ENCODE measurements at places on chromosomes 4 and X.

- no peak for DNase-seq
These were observed 71.7 kb upstream of the BANK1 start for GRCh38 chr4:101718810-101719209.

DNA sequence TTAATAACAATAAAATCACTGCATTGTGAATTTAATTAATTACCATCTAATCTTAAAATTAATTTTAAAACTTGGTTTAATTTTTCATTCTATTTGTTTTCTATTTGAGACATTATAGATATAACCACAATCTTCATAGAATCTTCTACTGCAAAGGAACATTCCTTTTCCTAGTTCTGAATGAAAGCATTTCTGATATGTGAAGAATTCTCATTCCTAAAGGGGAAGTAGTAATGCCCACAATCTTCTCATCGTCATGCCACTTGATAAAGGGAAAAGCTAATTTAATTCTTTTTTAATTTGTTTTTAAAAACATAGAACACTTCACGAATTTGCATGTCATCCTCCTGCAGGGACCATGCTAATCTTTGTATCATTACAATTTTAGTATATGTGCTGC is 23.7 kb downstream of the MGARP start:
- no peak for DNase-seq

GRCh38 chrX:10083809-10084208 is 73.0 kb upstream of the CLCN4 start:
- DNase-seq = no peak

DNA sequence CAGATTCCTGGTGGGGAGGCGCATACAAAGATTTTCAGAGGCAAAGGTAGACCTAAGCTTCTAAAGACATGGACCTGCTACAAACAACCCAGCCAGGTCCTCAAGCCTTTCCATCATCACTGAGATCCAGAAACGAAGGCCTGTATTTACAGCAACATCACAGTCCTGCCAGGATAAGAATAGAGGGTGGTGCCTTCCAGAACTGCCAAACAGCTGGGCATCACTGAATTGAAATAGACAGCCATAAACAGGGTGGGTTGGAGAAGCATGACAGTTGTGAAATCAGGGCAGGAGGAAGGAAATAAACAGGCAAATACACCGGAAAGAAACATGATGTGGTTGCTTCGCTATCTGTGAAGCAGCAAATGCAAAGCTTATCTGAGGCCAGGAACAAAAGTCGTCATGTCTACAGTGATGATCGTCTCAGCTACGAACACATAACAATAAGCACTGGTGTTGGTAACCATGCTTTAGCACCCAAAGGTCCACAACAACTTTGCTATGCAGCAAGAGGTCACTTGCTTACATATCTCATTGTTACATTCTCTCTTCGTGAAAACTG is 6.7 kb upstream of the TMEM154 start:
- no peak for DNase-seq

DNA sequence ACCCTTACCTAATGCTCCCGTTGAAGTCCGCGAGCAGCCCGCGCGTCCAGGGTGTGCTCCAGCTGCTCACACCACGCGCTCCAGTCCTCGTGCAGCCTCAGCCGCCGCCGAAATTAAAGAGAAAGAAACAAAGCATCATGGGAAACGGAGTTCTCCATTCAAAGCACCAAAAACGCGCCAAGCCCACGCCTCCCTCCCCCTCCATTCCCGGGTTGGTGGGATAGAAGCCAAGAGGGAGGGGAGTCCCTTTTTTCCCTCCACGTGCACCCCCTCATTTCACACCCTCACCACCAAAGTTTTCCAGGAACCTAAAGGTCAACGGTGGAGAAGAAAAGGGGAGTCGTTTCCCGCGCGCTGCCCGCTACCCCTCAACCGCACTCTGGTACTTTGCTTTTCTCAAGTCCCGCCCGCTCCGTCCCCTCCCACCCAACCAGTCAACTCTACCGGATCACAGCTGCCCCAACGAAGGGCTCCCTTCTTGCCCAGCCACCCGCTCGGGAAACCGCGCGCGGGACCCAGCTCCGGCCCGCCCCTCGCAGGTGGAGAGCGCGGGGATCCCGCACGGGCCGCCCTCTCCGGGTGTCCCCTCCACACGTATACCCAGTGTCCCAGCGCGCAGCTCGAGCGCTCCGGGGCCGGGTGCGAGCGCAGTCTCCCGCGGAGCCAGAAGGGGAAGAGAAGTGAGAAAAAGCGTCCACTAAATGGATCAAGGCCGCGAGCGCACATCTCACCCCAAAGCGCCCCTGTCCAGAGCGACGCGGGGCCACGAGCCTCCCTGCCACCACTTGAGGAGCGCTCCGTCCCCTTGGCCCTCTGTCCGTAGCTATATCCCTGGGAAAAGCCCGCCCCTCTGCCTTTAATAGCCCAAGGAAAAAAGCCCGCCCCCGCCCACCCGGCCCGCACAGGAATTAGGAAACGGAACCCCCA is 65.1 kb upstream of the CCDC160 start:
- no peak for DNase-seq

DNA sequence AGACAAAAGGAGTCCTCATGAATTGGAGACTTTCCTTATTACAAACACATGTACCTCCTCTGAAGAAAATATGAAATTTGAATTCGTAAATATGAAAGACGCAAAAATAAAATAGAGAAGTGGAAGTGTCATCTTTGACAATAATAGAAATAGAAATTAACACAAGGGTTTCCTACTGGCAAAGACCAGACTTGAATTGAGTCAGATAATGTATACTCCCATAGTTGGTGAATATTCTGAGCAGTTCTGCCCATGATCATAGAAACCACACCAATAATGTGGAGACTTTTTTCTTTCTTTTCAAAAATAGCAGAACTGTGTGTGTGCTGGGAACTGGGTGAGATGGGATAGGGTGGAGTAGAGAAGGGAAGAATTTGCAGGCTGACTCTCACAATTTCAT is 277.7 kb upstream of the TET2 start:
- no peak for DNase-seq

GRCh38 chr4:69708211-69708610 is 52.2 kb downstream of the SULT1B1 start:
- DNase-seq = no peak

DNA sequence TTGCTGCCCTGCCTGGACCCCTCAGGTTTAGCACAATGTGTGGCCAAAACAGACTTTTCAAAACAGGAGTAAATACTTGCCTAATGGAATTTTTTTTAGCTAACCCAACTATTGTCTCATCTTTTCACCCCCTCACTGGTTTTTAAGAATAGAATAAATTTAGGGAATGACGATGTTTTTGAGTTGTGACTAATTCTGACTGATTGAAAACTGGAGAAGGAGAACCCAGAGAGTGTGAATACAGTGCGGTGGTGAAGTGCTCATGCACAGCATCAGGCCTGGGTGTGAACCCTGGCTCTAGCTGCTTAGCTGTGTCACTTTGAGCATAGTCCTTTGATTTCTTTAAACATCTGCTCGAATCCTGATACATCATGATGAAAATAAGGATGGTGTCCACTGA is 10.5 kb downstream of the ANTXR2 start:
- no peak for DNase-seq

DNA sequence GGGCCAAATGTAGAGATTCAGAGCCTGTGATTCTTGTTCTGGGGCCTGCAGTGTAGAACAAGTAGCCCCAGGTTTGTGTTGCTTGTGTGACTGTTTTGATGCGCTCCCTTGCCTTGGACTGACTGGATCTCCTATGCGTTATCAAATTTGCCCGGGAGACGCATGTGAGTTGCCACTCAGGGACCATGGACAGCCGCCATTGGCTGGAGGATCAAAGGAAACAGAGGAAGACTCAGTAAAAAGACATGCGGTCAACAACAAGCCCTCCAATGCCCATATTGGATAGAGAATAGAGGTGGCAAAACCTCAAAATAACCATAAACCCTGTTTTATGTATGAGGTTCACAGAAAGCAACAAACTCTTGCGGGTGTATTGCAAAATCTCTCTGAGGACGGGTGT is 327.5 kb upstream of the IGFBP7 start:
- no peak for DNase-seq

DNA sequence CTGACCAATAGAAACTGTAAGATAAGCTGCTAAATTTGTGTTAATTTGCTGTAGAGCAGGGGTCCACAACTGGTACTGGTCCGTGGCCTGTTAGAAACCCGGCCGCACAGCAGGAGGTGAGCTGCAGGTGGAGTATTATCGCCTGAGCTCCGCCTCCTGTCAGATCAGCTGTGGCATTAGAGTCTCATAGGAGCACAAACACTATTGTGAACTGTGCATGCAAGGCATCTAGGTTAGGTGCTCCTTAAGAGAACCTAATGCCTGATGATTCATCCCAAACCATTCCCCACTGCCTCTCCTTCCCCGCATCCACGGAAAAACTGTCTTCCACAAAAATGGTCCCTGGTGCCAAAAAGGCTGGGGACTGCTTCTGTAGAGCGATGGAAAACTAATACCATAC is 19.7 kb downstream of the FBXW7 start:
- no peak for DNase-seq

DNA sequence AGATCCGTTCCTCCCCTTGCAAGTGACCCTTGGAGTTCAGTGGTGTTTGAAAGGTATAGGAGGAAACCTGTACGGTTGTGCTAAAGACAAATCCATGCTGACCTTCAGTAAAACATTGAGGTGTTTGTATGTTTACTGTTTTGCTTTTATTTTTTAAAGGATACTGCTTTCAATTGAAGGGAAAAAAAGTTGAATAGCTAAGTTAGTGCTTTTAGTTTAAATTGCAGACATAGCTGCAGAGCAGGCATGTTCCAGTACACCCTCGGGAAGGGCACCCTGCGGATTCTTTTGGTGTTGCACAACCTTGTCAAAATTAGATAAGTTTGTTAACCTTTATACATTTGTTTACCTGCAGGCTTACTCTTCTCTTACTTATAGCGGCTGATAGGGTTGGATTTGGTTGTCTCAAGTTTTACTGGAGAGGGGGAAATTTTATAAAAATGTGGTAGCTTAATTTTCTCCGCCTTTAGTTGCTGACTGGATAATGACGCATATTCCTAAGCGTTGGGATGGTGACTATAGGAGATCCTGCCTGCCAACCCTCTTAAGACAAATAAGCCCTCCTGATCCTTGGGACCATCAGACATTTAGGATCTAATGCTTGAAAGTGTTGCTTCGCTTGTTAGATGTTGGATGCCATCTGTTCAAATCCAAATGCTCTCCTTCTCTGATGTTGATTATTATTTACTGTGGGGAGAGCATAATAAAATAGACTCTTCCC is 2.0 kb downstream of the RAPGEF2 start:
- DNase-seq = no peak

- DNase-seq = no peak
These were observed 29.3 kb upstream of the MYOZ2 start for GRCh38 chr4:119106036-119107000.

GRCh38 chr4:59956366-59956765 is 1243.8 kb upstream of the ADGRL3 start:
- DNase-seq = no peak

DNA sequence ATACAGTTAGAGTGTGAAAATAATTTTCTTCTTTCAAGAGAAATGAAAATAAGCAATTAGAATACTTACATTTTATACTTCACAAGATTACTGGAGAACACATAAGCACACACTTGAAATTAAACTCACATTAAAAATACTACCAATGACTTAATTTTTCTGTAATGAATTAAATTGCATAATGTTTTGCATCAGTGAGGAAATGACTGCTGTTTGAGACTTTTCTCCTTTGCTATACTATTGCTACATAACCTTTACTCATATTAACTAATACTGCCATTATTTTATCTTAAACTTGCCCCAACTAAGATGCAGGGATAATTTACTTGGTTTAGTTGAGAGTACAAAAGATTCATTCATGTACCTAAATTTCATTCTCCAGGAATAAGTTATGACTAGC is 590.9 kb downstream of the ARAP2 start:
- no peak for DNase-seq

- no peak for DNase-seq
These were observed 480.8 kb upstream of the INTU start for GRCh38 chr4:127151941-127152340.

- DNase-seq = no peak
These were observed 53.9 kb downstream of the CPZ start for GRCh38 chr4:8646296-8647093.

- DNase-seq = no peak
These were observed 43.1 kb upstream of the BCOR start for GRCh38 chrX:40140706-40141499.

DNA sequence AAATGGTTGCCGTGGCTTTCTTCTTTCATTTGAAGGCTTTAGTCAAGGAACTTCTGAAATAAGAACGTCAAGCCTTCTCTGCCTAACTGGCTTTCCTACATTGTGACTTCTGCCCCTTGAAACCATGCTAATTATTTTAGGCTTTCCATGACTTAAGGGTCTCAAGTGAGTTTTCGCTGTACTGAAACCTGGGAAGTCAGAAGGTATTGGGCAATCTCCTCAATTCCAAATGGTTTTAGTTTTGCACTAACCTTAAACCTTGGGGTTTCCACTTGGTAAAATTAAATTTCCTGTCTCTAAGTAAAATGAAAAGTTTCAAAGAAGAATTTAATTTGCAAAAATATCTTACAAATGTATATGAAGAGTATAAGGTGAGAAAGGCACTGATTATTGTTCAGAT is 73.8 kb downstream of the MBNL3 start:
- DNase-seq = no peak

DNA sequence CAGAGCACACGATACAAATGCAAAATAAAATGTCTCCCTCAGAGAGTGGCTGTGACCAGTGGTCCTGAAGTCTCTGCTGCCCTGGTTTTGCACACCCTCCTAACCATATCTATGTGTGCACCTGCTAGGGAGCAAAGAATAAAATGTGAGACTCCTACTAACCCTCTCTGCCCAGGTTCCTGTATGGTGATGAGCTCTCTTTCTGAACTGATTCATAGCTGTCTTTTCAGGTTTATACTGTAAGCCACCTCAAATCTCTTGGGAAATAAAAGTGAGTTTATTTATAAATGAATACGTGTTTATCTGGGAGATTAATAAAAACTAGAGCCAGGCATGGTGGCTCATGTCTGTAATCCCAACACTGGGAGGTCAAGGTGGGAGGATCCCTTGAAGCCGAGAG is 126.0 kb upstream of the RBPJ start:
- no peak for DNase-seq

GRCh38 chrX:38811515-38812243 is 10.4 kb downstream of the MID1IP1 start:
- DNase-seq = no peak

- no peak for DNase-seq
These were observed 652.2 kb upstream of the DIPK2B start for GRCh38 chrX:45852884-45853283.

GRCh38 chr4:6617246-6617645 is 23.2 kb upstream of the MRFAP1 start:
- no peak for DNase-seq

DNA sequence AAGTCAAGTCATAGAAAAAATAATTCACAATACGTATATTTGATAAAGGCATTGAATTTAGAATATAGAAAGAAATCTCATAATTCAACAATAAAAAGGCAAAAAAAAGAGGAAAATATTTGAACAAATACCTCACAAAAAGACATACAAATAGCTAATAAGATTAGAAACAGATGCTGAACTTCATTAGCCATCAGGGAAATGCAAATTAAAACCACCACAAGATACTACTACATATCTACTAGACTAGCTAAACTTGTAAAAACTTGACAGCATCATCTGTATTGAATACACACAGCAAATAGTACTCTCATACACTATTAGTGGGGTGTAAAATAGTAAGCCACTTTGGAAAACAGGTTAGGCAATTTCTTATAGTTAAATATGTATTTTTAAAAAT is 128.7 kb upstream of the TLL1 start:
- DNase-seq = no peak

- DNase-seq = no peak
These were observed 56.6 kb upstream of the PACRGL start for GRCh38 chr4:20643631-20644030.

- DNase-seq = no peak
These were observed 48.1 kb downstream of the NPY1R start for GRCh38 chr4:163284304-163284703.

GRCh38 chr4:24476282-24476681 is 108.1 kb downstream of the DHX15 start:
- DNase-seq = no peak

Measured in HCT116 (cell line).